ENCODE measurements at places on chromosomes 4 and X. TPM values are rescaled to one million over a fixed set of nuclear protein-coding genes. Genes with fewer than 3 reads are reported as not detected.

DNA sequence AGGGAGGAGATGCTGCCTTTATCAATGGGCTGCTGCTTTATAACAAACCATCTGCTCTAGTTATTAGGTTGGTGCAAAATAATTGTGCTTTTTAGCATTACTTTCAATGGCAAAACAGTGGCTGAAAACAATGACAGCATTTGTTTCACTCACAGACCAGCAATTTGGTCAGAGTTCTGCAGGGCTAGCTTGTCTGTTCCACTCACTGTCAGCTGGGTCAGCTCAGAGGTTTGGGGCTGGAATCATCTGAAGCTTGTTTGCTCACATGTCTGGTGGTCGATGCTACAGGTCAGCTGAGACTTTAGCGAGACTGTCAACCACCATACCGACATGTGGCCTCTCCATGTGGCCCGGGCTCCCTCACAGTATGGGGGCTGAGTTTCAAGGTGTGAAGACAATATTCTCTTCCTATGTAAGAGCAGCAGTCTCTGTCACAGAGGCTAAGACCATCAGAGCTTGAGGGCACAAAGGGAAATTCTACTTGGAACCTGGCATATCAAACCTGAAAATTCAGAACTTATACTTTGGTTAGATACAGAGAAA is 81.3 kb upstream of the LIMCH1 start:
- DNase-seq: no peak

DNA sequence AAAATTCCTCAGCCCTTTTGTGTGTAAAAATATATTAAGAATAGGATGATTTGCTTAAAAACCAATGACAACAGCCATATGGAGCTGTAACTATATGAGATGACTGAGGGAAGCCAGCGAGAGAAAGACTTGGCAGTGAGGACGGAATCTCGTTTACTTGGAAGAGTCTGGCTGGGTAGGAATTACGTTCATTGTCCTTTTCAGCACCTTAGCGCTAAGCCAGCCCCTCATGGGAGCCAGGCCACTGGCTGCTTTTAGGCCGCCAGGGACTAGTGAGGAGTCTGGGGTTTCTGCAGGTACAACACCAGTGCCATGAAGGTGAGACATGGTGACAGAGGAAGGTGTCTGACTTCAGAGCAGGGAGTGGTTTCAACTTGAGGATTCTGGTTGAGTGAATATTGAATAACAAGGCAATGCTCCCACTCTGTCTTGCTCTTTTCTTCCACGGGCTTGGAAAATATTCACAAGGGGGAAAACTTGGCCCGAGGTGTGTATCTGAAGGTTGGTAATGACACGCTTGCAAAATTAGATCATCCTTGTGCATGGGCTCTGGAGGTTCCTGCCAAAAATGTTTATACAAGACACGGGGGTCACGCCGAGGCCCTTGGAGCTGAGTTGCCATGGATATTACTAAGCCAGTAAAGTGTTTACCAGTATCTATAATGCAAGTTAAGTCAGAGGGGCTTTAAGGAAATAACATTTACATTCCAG is 17.4 kb downstream of the KLF3 start:
- no peak for DNase-seq

DNA sequence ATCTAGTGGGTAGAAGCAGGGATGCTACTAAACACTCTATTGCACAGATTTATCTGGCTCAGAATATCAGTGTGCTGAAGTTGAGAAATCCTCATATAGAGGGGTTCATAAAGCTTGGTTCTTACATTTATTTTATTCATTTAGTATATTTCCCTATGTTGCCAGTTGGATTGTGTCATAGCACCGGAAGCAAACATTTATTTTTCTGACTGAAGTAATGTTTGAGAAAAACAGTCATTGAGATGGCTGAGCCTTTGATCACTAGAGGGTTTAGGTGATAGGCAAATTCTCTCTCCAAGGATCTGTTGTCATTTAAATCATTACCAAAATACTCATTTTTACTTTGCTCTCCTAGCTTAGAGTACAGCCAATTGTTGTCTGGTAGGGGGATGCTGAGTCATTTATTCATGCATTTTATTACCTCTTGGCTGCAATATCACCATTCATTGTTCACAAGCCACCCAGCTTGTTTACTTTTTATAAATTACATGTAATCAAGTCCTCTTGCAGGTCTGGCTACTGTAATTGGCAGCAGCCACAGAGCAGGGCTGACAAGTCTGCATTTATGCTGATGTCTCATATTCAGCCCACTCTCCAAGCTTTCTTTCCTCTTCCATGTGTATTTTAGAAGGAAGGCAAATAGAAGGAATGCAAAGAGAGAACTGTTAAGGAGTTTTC is 15.2 kb downstream of the GAB1 start:
- DNase-seq: no peak

DNA sequence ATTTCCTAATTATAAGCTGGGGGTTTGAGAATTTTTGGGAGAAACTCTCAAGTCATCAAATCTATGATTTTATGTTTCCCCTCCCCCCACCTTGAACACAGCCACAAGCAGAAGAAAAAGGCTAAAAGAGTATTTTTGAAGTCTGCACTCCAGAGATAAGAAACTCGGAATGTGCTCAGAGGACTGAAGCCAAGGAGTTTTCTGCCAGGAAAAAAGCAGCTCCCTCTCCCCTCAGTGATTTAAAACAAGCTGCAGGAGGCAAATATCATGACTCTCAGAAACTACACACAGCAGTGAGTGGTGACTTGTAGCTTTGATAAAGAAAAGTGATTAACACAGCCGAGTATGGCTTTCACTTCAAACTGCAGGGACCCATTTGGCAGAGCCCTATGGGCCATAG is 800.2 kb upstream of the FTHL17 start:
- DNase-seq: no peak

DNA sequence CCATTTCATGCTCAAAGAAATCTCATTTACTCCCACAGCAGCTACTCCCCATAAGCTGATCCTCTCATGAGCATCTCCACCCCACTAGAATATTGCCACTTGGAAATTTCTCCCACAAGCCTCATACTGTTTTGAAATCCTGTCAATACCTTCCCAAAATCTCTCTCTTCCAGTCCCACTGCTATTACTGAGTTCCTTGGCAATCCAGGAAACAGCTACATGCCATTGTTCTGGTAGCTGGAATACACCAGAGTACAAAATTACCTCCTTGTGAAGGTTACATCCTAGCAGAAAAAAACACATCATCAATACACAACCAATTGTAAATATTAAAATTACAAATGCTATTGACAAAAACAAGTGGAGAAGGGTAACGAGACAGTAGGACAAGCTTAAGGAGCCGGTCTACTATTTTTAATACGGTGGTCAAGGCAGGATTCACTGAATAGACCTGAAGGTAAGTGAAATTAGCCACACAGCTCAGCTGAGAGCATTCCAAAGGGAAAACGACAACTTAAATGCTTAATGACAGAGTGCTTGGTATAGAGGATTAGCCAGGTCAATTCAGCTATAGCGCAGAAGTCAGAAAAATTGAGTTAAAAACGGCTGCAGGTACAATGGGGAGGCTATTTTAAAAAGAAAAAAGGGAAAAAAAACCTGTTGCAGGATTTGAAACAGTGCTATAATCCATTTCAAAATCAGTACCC is 6.4 kb downstream of the RPL9 start:
- DNase-seq: no peak

DNA sequence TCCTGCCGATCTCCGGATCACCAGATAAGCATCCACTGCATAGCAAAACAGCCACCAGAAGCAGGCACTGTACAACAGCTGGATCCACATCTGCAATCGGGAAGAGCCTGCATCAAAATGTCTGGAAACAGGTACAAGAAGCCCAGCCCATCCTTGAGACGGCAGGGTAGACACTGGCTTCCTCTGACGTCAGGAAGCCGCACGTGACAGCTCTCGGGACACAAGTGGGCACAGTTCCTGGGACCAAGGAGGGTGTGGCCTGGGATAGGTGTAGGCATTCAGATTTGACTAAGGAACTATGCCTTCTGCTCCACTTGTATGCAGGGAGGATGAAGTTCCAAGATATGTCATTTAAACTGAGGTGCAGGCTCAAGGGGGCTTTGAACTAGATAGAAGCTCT is 6.3 kb downstream of the GPR143 start:
- DNase-seq: no peak

GRCh38 chr4:151668689-151669402 is 92.0 kb downstream of the GATB start:
- no peak for DNase-seq

GRCh38 chrX:16433021-16433420 is 216.9 kb upstream of the S100G start:
- no peak for DNase-seq

- peak; percentile 31 for DNase-seq
Observed at GRCh38 chrX:103688946-103689345, 2.4 kb upstream of the MORF4L2 start.

DNA sequence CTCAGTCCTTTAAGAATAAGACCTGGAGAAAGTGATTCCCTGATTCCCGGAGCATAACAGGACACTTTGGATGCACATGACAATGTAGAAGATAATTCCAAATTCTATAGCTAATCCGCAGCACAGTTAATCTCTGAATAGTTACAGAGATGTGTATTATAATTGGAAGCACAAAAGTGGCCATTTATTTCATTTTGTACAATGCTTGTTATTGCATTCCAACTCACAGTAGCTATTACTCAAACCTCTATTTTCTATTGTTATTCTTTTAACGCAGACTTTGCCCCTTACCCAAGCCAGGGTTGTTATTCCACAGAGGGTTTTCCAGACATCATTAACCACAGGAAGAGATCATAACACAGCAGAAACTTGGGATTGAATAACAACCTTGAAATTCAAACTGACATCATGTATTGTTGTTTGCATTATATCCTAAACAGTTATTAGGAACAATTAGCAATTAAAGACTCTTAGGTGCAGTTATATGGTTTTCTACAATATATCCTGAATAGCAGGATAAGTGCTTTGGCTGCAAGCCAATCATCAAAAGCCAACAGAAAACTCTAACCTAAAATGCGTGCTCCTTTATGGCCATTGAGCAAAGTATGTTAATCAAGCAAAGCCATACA is 984.0 kb upstream of the TENM3 start:
- no peak for DNase-seq

GRCh38 chr4:86934771-86935565 is at the start of gene AFF1:
TSS of gene AFF1 (plus strand) at chr4:86935011. CDS start at chr4:86948534, 13,523 bp downstream.
- peak; percentile 95 for DNase-seq

DNA sequence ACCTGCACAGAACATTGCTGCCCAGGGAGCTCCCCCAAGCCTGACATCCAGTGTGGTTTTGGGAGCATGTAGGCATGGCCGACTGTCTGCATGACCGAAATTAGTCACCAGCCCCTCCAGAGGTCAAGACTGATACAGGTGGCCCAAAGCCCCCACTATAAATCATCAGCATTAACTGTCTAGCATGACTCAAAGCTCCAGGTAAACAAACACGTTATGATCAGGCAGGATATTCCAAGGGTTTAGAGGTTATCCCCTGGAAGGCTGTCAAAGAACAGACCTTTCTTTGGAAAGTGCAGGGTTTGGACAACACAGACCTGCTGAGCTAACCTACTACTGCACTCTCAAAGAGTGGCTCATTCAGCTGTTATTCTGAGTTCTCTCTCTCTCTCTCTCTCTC is 2.1 kb upstream of the FAM9A start:
- DNase-seq: no peak

DNA sequence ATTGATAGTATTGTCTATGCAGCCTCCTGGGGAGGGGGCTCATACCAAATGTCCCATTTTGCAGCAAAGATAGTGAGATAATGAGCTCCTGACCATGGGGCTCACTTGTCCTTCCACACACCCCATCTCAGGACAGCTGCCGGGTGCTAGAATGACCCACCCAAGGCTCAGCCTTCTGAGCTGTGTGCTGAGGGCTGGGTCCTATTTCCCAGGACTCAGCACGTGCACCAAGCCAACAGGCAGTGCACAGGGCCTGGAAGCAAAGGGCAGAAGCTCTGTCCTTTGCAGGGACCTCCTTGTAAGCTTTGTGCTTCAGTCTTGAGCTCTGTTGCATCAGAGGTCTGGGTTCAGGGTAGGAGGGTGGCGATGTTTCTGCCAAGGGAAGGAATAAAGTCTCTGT is 11.2 kb upstream of the ABLIM2 start:
- DNase-seq: no peak

- peak; percentile 63 for DNase-seq
Observed at GRCh38 chr4:110371016-110371770, 104.8 kb upstream of the ENPEP start.

DNA sequence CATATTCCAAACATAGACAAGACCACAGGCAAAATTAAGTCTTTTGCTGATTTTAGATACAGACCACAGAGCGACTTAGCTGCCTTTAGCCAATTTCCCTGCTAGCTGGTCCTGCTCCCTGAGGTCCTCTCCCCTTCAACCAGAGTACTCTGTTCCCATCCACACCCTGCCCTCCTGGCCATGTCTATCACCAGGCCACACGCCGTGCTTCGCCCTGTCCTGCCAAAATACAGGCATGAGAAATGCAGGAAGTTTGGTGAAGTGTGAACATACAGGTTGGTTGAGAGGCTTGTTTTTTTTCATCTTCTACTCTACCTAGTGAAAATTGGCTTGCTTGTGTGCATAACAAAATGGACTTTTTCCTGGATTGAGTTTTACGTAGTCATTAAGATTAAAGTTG is 226.2 kb upstream of the TENM3 start:
- peak; percentile 9 for DNase-seq

DNA sequence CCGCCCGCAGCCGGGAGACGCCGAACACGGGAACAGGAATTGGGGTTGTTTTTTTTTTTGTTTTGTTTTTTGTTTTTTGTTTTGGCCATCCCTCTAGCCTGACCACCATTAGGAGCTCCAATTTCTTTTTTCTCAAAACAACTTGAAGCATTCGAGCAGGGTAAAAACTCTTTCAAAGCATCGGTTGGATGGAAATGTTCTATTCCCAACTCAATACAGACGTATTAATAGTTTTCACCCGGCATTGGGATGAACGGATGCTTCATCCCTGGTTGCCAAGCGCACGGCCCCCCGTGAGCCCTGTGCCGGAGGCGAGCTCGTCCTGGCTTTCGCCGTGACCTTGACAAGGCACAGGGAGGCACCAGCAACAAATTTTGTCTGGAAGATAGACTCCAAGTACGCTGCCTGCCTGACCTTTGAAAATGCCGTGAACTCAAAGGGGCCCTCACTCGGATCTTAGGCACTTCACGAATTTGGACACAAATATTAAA is 352 bp upstream of the MAP3K15 start:
- DNase-seq: no peak

The TCEAL3 gene
- total RNA-seq: 36.5 TPM

The ADH7 gene
- not detected for total RNA-seq

The ZNF141 gene
- total RNA-seq: 8.1 TPM

The HAND2 gene
- total RNA-seq: 0.11 TPM

The PAGE5 gene
- not detected for total RNA-seq

The XPNPEP2 gene
- total RNA-seq: not detected

The PNMA6A gene
- 0.21 TPM for total RNA-seq

The GPR50 gene
- not detected for total RNA-seq

The PRRG1 gene
- 18.1 TPM for total RNA-seq

The PCDH19 gene
- under 0.01 TPM for total RNA-seq

All from myocyte (in vitro differentiated cells).